ENCODE measurements at places on chromosomes 5 and 9. TPM values are rescaled to one million over a fixed set of nuclear protein-coding genes. Genes with fewer than 3 reads are reported as not detected.

The GCNT1 gene
- 4.6 TPM for polyA plus RNA-seq

The FCN1 gene
- 2.8 TPM for polyA plus RNA-seq

The SPATA9 gene
- polyA plus RNA-seq: 2.9 TPM

The PHF24 gene
- 0.15 TPM for polyA plus RNA-seq

The CDC25C gene
- polyA plus RNA-seq: 1.9 TPM

DNA sequence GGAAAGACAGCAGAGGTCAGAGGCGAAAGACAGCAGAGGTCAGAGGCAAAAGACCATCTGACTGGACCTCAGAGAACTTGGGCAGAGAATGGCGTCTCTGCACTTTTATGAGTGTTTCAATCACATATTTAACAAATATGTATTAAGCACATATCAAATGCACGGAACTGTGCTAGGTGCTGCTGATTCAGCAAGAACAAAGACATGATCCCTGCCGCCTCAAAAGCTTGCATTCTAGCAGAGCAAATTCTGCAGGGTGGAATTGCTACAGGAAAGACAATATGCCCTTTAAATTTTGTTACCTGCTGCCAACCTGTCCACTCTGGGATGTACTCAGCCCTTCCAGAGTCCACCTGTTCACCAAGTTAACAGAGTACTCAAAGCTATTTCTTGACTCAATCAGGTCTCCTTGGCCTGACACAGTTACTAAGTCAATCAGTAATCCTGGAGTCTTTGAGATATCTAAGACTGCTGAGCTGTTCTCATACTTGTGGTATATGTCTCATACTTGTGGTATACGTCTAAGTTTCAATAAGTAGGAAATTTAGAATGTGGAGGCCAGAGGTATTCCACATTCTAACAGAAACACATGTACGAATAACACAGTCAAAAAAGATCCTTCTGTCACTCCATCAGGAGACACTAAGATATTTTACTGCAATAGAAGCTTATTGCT lies 131.8 kb downstream of the GNAQ start:
- DNase-seq: no peak

DNA sequence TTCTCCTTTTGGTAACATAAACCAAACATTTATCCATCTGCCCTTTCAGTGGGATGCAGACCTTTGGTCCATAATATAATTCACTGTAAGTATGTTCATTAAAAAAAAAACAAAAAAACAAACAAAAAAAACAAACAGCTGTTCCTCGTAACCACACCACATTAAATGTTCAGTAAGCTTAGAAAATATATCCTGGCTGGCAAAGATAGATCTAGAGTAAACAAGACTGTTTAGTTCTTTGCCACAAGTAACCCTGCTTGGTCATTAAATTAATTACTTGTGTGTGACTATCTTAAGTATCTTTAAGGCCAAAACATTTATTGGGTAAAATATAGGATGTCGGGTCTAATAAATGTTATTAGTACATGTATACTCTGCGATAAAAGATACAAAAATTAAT lies 1717.1 kb downstream of the EFNA5 start:
- DNase-seq: no peak

DNA sequence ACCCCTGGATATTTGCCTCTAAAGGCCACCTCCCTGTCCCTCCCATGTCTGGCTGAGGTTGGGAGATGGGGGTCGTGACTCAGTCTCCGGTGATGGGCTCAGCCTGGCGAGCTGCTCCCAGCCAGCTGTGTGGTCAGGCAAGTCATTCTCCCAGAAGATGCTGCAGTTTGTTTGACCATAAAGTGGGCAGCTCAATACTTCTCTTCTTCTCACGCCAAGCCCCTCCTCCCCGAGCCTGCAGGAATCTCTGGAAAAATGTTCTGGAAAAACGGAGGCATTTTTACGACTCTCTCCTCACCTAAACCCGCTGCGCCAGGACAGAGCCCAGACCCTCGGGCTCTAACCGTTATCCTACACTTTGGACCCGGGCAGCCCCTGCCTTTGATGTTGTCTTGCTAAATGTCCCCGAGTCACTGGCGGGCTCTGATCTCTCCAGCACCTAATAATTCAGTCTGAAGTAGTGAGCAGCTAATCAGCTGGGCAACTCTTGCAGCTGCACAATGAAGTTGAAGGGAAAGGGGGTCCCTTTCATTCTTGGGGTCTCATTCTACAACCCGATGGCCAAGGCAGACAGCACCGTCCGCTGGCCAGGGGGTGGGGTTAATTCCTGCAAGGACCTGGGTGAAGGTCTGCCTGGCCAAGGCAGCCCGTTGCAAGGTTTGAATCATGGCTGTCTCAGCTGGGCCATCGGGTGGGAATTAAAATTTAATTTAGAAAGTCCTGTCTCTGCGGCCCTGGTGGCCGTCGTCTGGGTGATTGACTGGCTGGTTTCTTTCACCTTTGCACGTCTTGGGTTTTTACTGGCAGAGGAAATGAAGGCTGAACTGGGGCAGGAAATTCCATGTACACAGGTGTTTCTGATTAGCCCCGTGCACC lies 12.3 kb downstream of the DCANP1 start:
- DNase-seq: no peak

- no peak for DNase-seq
These were observed 83.0 kb upstream of the GABRP start for GRCh38 chr5:170700503-170700902.

DNA sequence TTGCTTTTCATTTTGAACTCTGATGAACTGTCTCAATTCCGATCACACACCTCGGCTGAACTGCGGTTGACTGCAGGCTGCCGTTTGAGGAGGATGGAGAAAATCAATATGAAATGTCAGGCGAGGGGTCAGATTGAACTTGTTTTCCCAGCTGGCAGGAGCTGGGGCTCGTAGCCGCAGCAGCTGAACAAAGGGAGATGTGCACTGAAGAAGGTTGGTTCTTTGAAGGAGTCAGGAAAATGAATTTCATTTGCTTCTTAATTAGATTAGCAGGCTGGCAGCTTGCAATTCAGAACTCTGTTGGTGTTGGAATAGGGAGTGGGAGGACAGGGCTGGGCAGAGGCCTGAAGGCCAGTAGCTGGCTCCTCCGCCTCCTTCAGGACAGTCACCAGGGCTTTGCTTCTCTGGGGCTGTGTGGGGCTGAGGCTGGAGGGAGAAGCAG lies 117.4 kb upstream of the GPR151 start:
- DNase-seq: no peak

DNA sequence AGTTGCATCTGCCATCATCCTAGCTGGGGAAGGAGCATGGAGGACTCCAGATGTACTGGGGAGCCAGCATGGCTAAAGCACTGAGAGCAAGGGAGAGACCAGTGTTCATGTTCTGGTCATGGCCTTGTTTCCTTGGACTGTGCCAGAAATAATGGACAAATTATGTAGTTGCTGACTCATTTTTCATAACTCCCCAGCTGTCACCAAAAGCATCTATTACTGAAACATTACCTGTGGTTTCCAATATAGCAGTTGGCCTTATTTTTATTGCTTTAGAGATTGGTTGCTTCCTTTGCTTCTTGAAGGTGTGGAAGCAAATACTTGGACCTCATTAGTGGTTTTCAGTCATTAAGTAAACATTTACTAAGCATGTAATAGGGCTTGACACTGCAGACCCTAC lies 11.3 kb downstream of the RALGPS1 start:
- no peak for DNase-seq

DNA sequence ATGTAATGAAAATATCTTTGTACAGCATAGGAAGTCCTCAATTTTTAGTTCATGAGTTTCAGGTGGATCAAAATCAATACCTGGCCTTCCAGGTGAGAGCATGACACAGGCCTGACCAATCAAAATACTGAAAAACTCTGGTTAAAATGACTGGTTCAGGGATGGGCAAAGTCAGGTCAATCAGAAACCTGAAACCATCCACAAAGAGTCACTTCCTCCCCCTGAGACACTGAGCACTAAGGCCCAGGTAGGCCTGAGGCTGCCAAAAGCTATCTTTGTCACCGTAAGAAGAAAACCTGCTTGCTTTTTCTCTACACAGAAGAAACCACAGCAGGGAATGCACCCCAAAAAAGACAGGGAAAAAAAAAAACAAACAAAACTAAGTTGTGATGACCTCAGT lies 444.8 kb downstream of the TLR4 start:
- no peak for DNase-seq

- DNase-seq: no peak
These were observed 1717.9 kb downstream of the EFNA5 start for GRCh38 chr5:105952875-105953274.
